Muscle of leg (tissue), 16 donors: ENCODE measurements at places on chromosomes 6 and 20. TPM values are rescaled to one million over a fixed set of nuclear protein-coding genes. Genes with fewer than 3 reads are reported as not detected.
A peak's percentile ranks its signal among the peaks of the same experiment; 100 is the strongest.

DNA sequence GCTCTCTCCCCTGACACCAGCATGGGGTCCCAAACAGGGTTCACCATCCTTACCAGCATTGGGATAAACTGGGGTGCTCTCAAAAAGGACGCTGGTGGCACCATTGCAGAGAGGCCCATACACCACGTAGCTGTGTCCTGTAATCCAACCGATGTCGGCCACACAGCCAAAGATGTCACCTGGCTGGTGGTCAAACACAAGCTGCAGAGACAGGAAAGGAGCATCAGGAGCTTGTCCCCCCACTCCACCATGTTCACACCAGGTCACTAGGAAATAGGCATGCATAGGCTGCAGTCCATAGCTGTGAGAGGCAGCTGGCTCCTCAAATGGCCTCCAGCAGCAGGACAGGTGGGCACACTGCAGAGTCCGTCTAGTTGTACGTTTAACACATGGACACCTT lies 28.8 kb upstream of the APMAP start:
- no peak overlapping the region for H3K27ac ChIP-seq
- H3K4me1 ChIP-seq, result peaks cover 3% of the 10 kb centered on the region
- H3K4me3 ChIP-seq, result no peak overlapping the region
- no peak for DNase-seq
- H3K36me3 ChIP-seq, result peaks cover 41% of the 10 kb centered on the region

GRCh38 chr6:137892271-137892708 lies 25.2 kb downstream of the TNFAIP3 start:
- H3K4me1 ChIP-seq, result no peaks in the 10 kb centered on the region
- no peaks in the 10 kb centered on the region for H3K36me3 ChIP-seq
- no peak for DNase-seq
- no peaks in the 10 kb centered on the region for H3K27me3 ChIP-seq
- H3K4me3 ChIP-seq, result no peak overlapping the region
- no peak overlapping the region for H3K27ac ChIP-seq

DNA sequence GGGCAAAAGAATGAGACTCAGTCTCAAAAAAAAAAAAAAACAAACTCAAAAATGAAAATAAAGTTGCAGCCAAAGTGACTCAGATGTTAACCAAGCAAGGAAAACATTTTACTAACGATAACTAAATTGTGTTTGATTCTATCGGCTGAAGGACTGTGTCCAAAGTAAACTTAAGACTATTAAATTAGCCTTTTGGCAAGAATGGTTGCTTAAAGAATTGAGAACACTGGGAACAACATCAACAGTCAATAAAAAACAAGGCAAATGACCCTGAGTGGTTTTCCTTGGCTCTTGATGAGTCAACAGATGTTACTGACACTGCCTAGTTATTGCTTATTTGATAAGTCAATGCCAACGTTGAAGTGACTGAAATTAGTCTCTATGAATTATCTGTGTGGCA lies 36.7 kb downstream of the POU3F2 start:
- H3K27ac ChIP-seq, result no peak overlapping the region
- no peak overlapping the region for H3K4me3 ChIP-seq
- no peak for DNase-seq
- H3K27me3 ChIP-seq, result no peaks in the 10 kb centered on the region

DNA sequence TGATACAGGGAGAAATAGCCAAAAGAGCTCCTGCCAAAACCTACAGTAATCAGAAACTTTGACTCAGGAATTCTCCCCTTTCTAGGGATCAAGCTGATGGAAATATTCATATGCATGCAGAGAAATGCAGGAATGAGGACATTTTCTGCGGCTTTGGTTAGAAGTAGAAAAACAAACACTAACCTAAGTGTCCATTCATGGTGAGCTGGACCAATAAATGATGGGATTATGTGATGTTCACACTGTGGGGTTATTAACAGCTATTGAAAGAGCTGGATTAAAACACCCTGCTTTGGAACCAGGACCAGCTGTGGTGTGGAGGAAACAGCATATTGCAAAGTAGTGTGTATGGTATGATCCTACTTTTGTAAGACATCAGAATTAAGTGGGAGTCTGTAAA lies 143.1 kb downstream of the SYCP2 start:
- H3K27ac ChIP-seq, result no peak overlapping the region
- H3K27me3 ChIP-seq, result no peaks in the 10 kb centered on the region
- H3K4me1 ChIP-seq, result peaks cover 12% of the 10 kb centered on the region
- no peak overlapping the region for H3K4me3 ChIP-seq

DNA sequence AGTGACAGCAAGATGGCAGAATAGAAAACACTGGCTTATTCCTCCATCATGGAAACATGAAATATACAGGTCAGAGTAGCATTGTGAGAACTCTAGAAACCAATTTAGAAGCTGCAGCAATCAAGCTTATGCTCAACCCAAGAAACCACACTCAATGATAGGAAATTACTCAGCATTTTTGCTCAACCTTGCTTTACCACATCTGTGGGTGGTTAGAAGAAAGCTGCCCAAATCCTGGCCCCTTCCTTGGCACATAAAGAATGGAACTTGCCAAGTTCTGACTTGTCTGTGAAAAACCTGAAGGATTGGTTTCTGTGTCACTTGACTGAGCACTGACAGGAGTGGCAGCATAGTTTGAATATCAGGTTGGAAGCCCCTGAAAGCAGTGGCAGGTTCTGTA lies 108.0 kb upstream of the MOCS1 start:
- H3K36me3 ChIP-seq, result no peaks in the 10 kb centered on the region
- no peaks in the 10 kb centered on the region for H3K27me3 ChIP-seq
- H3K4me3 ChIP-seq, result no peak overlapping the region
- no peak overlapping the region for H3K27ac ChIP-seq
- no peaks in the 10 kb centered on the region for H3K4me1 ChIP-seq

DNA sequence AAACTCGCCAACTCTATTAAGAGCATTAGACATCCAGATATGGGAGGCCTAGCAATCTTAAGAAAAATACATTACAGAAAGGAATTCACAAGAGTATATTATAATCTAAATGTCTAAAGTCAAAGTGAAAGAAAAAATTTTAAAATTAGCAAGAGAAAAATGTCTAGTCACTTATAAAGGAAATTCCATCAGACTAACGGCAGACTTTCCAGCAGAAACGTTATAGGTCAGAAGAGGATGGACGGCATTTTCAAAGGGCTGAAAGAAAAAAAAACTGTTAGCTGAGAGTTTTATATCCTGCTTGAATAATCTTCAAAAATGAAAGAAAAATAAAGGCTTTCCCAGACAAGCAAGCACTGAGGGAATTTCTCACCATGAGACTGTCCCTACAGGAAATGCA lies 269.0 kb downstream of the HDGFL1 start:
- H3K4me1 ChIP-seq, result no peaks in the 10 kb centered on the region

- no peaks in the 10 kb centered on the region for H3K4me1 ChIP-seq
- no peak for DNase-seq
- H3K4me3 ChIP-seq, result no peak overlapping the region
- no peak overlapping the region for H3K27ac ChIP-seq
These were observed 483.8 kb upstream of the EYS start for GRCh38 chr6:66190858-66191257.

DNA sequence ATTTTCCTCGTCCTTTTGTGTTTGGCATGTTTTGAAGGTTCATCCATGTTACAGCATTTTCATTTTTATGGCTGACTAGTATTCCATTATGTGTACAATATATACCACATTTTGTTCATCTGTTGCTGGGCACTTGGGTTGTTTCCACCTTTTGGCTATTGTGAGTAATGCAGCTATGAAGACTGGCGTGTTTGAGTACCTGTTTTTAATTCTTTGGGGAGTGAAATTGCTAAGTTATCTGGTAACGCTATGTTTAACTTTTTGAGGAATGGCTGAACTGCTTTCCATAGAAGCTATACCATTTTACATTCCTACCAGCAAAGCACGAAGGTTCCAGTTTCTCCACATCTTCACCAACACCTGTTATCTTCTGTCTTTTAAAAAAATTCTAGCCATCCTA lies 37.0 kb upstream of the MYL9 start:
- H3K4me3 ChIP-seq, result no peak overlapping the region
- no peaks in the 10 kb centered on the region for H3K4me1 ChIP-seq
- no peak for DNase-seq
- H3K27me3 ChIP-seq, result no peaks in the 10 kb centered on the region

DNA sequence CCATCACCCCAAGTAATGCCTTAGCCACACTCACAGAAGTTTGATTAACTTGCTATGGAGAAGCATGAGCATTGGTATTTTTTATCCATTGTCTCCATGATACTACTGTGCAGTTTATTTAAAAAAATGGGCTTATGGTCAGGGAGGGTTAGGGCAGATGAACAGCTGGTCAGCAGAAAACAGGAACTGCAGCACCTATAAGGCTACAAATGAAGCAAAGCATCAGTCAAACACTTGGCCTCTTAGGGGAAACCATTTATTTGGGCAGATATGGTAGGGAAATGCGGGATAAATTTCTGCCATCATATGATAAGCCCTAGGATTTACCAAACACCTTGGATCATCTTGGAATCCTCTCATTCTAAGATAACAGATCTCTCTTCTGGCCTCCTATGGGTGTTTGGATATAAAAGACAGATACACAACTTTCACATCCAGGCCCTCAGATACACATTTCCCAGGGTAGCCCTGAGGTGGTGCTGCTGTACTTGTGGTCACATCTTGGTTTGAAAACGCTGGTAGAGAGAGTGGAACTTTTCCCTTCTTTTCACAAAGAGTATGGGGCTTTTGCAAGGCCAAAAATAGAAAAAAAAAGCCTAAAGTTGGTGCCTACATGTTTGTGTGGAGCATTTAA lies 42.8 kb upstream of the AHI1 start:
- H3K36me3 ChIP-seq, result no peaks in the 10 kb centered on the region
- H3K27ac ChIP-seq, result no peak overlapping the region
- H3K4me3 ChIP-seq, result no peak overlapping the region
- peak; percentile 69 for DNase-seq
- H3K27me3 ChIP-seq, result no peaks in the 10 kb centered on the region

- DNase-seq, result peak; percentile 95
- H3K4me1 ChIP-seq, result peaks cover 32% of the 10 kb centered on the region
- no peak overlapping the region for H3K4me3 ChIP-seq
- no peak overlapping the region for H3K27ac ChIP-seq
These were observed 250.0 kb downstream of the HIVEP2 start for GRCh38 chr6:142695016-142695415.

DNA sequence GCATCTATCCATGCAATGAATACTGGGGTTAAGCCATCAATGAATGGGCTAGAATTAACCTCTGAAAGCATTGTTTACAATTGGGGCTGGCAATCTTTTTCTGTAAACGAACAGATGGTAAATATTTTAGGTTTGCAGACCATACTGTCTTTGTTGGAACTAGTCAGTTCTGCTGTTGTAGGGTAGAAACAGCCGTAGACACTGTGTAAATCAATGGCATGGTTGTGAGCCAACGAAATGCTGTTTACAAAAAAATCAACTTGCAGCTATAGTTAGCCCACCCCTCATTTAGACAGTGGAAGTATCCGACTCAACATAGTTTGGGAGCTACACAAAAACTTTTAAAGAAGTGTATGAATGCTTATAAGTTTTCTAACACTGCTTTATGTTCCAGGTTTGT lies 91.5 kb downstream of the BCKDHB start:
- no peak overlapping the region for H3K27ac ChIP-seq
- H3K36me3 ChIP-seq, result no peaks in the 10 kb centered on the region
- no peaks in the 10 kb centered on the region for H3K4me1 ChIP-seq
- peak; percentile 10 for DNase-seq

DNA sequence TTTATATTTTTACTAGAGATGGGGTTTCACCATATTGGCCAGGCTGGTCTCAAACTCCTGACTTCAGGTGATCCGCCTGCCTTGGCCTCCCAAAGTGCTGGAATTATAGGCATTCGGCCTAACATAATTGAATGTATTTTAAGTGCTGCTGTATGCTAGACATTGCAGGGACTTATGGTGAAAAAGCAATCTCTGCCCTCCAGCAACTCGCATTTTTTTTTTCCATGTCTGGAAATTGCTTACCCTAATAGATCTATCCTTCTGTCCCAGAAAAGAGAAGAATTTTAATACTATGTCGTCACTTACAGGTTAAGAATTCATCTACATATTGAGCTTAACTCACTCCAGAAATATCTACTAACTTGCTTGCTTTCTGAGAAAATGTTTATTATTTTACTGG lies 10.4 kb downstream of the ITCH start:
- H3K36me3 ChIP-seq, result peaks cover 26% of the 10 kb centered on the region
- no peak for DNase-seq
- H3K27me3 ChIP-seq, result no peaks in the 10 kb centered on the region
- H3K27ac ChIP-seq, result no peak overlapping the region
- no peaks in the 10 kb centered on the region for H3K4me1 ChIP-seq

- peaks cover 42% of the 10 kb centered on the region for H3K27me3 ChIP-seq
- H3K36me3 ChIP-seq, result no peaks in the 10 kb centered on the region
- no peak overlapping the region for H3K27ac ChIP-seq
- no peak overlapping the region for H3K4me3 ChIP-seq
- peaks cover 28% of the 10 kb centered on the region for H3K4me1 ChIP-seq
These were observed 3.5 kb downstream of the LRFN2 start for GRCh38 chr6:40583709-40584108.

DNA sequence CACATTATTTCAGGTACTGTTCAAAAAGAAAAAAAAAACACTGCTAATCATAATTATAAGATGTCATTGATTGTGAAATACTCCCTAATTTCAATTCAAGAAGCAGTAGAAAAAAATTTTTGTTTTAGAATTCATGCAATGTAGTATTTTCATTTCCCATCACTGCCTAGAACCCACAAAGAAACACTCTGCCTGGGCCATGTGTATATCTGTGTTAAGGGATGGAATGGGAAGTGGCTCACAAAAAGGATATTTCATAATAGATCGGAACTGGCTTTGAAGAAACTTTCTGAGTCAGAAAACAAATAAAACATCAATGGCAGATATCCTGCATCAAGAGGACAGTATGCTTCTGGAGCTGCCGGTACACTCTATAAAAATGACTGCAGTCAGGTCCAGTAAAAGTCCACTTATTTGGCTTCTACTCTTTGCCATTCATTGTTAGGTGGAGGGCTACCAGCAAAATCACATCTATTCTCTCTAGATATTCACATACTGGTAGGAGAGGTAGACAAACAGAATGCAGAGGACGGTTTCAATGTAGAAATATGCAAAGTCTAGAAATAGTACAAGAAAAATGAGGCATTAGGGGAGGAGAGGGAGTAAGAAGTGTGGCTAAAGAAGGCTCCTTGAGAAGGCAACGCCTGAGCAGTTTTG lies 135.0 kb upstream of the TNFAIP3 start:
- H3K4me1 ChIP-seq, result peaks cover 3% of the 10 kb centered on the region
- H3K4me3 ChIP-seq, result no peak overlapping the region
- DNase-seq, result no peak
- H3K36me3 ChIP-seq, result no peaks in the 10 kb centered on the region
- no peak overlapping the region for H3K27ac ChIP-seq
- H3K27me3 ChIP-seq, result no peaks in the 10 kb centered on the region

- H3K4me1 ChIP-seq, result no peaks in the 10 kb centered on the region
- H3K36me3 ChIP-seq, result no peaks in the 10 kb centered on the region
- no peak overlapping the region for H3K4me3 ChIP-seq
- no peak for DNase-seq
These were observed 22.9 kb downstream of the IRF4 start for GRCh38 chr6:414447-414846.

GRCh38 chr20:48146877-48147276 lies 361.6 kb upstream of the SULF2 start:
- peaks cover 4% of the 10 kb centered on the region for H3K27me3 ChIP-seq
- H3K4me1 ChIP-seq, result peaks cover 7% of the 10 kb centered on the region
- no peak overlapping the region for H3K4me3 ChIP-seq
- no peak overlapping the region for H3K27ac ChIP-seq

ENPP3 gene
- 0.31 TPM for total RNA-seq

ATXN1 gene
- total RNA-seq, result 19.9 TPM

BPIFA1 gene
- not detected for total RNA-seq

COL21A1 gene
- 101 TPM for total RNA-seq

LY6G6F gene
- not detected for total RNA-seq

GPLD1 gene
- 2.7 TPM for total RNA-seq

CDH4 gene
- 0.66 TPM for total RNA-seq

MUCL3 gene
- total RNA-seq, result not detected

RBPJL gene
- not detected for total RNA-seq
